Activated naive CD8-positive, alpha-beta T cell treated with anti-CD3 and anti-CD28 coated beads for 36 hours (primary cell): ENCODE measurements at places on chromosomes 12 and 14. TPM values are rescaled to one million over a fixed set of nuclear protein-coding genes. Genes with fewer than 3 reads are reported as not detected.

HNRNPA1 gene
- 2,335 TPM for total RNA-seq

DNA sequence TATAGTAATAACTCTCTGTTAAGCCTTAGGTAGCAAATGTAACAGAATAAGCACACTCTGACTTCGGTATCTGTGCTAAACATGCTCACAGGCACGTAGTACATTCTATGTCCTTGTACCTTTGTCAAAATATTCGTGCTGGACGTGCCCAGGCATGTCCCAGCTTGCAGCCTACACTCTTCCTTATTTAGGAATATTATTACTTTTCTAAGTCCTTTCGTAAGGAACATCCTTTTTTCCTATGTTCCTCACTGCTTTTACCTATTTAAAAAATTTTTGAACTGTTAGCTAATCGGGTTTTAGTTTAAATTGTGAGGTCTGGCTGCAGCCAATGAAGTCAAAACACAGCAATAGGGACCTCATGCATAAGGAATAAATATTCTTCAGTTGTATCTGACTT lies 24.1 kb upstream of the UBC start:
- no peak overlapping the region for H3K27ac ChIP-seq
- DNase-seq: no peak
- H3K36me3 ChIP-seq: peaks cover 6% of the 10 kb centered on the region

GRCh38 chr12:50232206-50232605 lies 51.1 kb downstream of the LIMA1 start:
- no peak overlapping the region for H3K27ac ChIP-seq
- H3K4me1 ChIP-seq: peaks cover 4% of the 10 kb centered on the region
- H3K36me3 ChIP-seq: no peaks in the 10 kb centered on the region
- H3K4me3 ChIP-seq: no peak overlapping the region
- no peak for DNase-seq

PRB2 gene
- not detected for total RNA-seq

GRCh38 chr14:77260199-77260598 lies 10.8 kb downstream of the NGB start:
- DNase-seq: no peak

- no peak overlapping the region for H3K27ac ChIP-seq
- H3K36me3 ChIP-seq: no peaks in the 10 kb centered on the region
- H3K4me3 ChIP-seq: no peak overlapping the region
- H3K27me3 ChIP-seq: no peaks in the 10 kb centered on the region
- H3K4me1 ChIP-seq: no peaks in the 10 kb centered on the region
Observed at GRCh38 chr12:23895792-23896218, 53.7 kb downstream of the SOX5 start.

GTF2A1 gene
- 42.5 TPM for total RNA-seq

- DNase-seq: no peak
- peaks cover 38% of the 10 kb centered on the region for H3K4me1 ChIP-seq
- H3K27me3 ChIP-seq: no peaks in the 10 kb centered on the region
- no peak overlapping the region for H3K4me3 ChIP-seq
Observed at GRCh38 chr14:89330236-89331002, 86.6 kb downstream of the FOXN3 start.

FAM222A gene
- total RNA-seq: 1.8 TPM

- H3K4me3 ChIP-seq: no peak overlapping the region
- no peaks in the 10 kb centered on the region for H3K27me3 ChIP-seq
- H3K27ac ChIP-seq: no peak overlapping the region
Observed at GRCh38 chr12:4499186-4499585, 39.5 kb upstream of the RAD51AP1 start.

PTCSC3 gene
- total RNA-seq: not detected

GRCh38 chr14:94337274-94337673 lies 14.1 kb upstream of the SERPINA6 start:
- H3K27ac ChIP-seq: no peak overlapping the region
- peak; percentile 7 for DNase-seq
- peaks cover 11% of the 10 kb centered on the region for H3K4me1 ChIP-seq
- no peaks in the 10 kb centered on the region for H3K36me3 ChIP-seq
- H3K27me3 ChIP-seq: peaks cover 60% of the 10 kb centered on the region
- H3K4me3 ChIP-seq: no peak overlapping the region

GRCh38 chr14:103308717-103309616 lies 25.1 kb upstream of the EIF5 start:
- DNase-seq: no peak
- no peaks in the 10 kb centered on the region for H3K36me3 ChIP-seq
- no peak overlapping the region for H3K4me3 ChIP-seq
- H3K27me3 ChIP-seq: peaks cover 15% of the 10 kb centered on the region
- no peak overlapping the region for H3K27ac ChIP-seq
- H3K4me1 ChIP-seq: no peaks in the 10 kb centered on the region

- H3K27ac ChIP-seq: no peak overlapping the region
- H3K4me3 ChIP-seq: no peak overlapping the region
- no peaks in the 10 kb centered on the region for H3K27me3 ChIP-seq
- peaks cover 13% of the 10 kb centered on the region for H3K4me1 ChIP-seq
- DNase-seq: no peak
Observed at GRCh38 chr12:64740646-64741045, 18.6 kb downstream of the GNS start.

- no peak overlapping the region for H3K4me3 ChIP-seq
- peaks cover 29% of the 10 kb centered on the region for H3K4me1 ChIP-seq
- peaks cover 10% of the 10 kb centered on the region for H3K36me3 ChIP-seq
- no peaks in the 10 kb centered on the region for H3K27me3 ChIP-seq
Observed at GRCh38 chr12:116027551-116027821, 250.0 kb downstream of the MED13L start.

GRCh38 chr14:23469906-23470403 lies 452 bp downstream of the NGDN start:
- peak; percentile 36 for DNase-seq
- H3K4me1 ChIP-seq: peaks cover 10% of the 10 kb centered on the region
- H3K36me3 ChIP-seq: peaks cover 21% of the 10 kb centered on the region
